ENCODE measurements at places on chromosomes 4 and X.

- no peak for DNase-seq
These were observed 141.8 kb downstream of the RASL11B start for GRCh38 chr4:53003959-53004358.

DNA sequence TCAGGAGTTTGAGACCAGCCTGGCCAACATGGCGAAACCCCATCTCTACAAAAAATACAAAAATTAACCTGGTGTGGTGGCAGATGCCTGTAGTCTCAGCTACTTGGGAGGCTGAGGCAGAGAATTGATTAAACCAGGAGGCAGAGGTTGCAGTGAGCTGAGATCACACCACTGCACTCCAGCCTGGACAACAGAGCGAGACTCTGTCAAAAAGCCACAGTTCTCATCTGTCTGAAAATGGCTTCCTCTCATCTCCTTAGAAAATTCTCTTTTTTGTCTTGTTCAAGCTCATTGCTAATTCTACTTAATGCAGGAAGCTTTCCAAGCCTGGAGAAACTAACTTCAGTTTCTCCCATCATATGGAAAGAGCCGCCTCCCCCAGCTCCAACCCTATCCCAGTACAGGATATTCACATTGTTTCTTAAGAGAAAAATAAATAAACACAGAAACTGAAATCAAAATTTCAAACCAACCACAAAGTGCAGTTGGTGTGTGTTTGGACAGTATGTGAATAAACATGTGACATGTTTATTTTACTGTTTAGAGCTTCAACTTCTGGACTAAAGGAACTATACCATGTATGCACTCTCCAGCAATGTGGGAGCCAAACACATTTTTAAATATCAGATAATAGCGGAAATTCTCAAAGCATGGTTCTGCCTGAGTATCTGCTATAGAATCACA lies 55.0 kb upstream of the GAB1 start:
- DNase-seq, result no peak

GRCh38 chr4:41473176-41473575 lies 64.8 kb upstream of the LIMCH1 start:
- DNase-seq, result no peak

- DNase-seq, result no peak
These were observed 407.1 kb downstream of the HNRNPD start for GRCh38 chr4:81966676-81967075.

GRCh38 chr4:30879855-30880598 lies 159.9 kb downstream of the PCDH7 start:
- no peak for DNase-seq

- no peak for DNase-seq
These were observed 392 bp upstream of the UGT2A3 start for GRCh38 chr4:68951806-68952585.

DNA sequence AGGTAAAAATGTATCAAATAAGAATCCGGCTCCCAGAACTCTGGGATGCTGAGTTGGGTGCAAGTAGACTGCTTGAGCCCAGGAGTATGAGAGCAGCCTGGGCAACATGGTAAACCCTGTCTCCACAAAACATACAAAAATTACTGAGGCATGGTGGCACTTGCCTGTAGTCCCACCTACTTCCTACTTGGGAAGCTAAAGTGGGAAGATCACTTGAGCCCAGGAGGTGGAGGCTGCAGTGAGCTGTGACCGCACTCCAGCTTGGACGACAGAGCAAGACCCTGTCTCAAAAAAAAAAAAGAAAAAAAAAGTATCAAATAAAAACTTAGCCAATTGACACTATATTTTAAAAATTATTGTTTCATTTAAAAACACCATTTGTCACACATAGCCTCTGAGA lies 84.4 kb downstream of the FBXW7 start:
- DNase-seq, result no peak

DNA sequence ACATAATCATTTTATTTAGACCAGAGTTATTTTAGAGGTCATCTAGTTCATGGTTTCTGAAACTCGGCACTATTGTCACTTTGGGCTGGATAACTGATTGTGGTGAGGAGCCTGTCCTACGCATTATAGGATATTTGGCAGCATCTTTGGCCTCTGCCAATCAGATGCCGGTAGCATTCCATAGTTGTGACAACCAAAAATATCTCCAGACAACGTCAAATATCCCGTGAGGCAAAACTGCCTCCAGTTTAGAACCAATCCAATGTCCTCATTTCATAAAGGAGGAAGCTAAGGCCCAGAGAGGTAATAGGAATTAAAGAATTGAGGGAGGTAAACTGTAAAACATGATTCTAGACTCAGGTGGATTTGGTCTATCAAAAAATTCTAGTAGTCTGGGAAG lies 6.1 kb downstream of the ZMAT1 start:
- no peak for DNase-seq

GRCh38 chrX:36388901-36389300 lies 469.4 kb downstream of the CFAP47 start:
- DNase-seq, result no peak

- DNase-seq, result no peak
These were observed 22.2 kb downstream of the PRDM8 start for GRCh38 chr4:80219301-80220025.

DNA sequence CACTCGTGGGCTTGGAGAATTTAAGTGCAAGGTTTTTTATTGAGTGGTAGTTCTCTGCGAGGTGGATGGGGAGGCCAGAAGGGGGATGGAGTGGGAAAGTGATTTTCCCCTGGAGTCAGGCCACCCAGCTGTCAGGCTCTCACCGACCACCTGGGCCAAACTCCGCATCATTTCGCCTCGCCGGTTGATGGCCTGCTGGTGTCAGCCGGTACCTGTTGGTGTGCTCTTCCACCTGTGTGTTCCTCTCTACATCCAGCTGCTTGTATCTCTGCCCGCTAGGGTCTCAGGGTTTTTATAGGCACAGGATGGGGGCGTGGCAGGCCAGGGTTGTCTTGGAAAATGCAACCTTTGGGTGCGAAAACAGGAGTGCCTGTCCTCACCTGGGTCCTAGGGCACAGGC lies 200.9 kb downstream of the DACH2 start:
- DNase-seq, result no peak

DNA sequence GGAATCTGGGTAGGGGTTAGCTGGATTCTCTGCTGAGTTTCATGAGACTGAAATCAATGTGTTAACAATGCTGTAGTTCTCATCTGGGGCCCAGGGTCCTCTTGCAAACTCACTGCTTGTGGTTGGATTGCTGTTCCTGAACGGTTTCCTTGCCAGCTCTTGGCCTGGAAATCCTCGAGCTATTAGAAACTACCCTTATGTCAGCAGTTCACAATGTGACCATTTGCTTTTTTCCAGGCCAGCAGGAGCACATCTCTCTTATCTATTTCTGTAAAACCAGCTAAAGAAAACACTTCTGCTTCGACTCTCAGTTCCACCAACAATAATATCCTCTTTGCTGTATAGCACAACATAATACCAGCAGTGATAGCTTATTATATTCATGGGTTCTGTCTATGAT lies 140.1 kb upstream of the TRAM1L1 start:
- no peak for DNase-seq

DNA sequence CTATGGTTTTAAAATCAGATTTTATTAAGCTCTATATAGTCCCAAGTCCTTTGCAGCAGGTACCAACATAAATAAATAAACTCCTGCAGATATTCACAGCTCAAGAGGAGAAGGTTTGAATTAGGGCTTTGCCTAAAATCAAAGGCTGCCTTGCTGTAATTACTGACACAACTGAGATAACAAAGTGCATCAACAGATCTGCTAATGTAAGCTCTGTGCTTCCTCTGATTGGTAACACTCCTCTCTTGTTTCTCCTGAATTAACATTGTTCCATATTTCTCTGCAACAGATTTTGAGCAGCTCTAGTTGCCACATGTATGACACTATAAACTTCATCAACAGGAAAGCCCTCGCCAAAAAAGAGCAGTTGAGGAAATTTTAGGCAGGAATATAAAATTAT lies 193.6 kb downstream of the SLC39A8 start:
- no peak for DNase-seq

- no peak for DNase-seq
These were observed 12.4 kb upstream of the VEGFC start for GRCh38 chr4:176805155-176805554.

DNA sequence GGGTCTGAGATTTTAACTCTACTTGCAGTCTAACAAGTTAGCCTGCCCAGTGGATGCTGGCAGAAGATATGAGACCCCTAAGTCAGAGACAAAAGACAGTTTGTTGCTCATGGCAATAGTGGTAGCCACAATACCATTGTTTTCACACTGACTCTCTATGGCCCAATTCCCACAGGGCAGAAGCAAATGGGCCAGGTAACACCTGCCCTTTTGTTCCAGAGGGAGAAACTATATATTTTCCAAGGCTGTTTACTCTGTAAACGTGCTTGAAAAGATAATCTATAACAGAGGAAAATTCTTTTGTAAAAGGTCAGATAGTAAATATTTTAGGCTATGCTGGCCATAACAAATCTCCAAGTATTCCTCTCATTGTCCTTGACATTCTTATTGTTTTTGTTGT lies 57.2 kb upstream of the NPNT start:
- no peak for DNase-seq

DNA sequence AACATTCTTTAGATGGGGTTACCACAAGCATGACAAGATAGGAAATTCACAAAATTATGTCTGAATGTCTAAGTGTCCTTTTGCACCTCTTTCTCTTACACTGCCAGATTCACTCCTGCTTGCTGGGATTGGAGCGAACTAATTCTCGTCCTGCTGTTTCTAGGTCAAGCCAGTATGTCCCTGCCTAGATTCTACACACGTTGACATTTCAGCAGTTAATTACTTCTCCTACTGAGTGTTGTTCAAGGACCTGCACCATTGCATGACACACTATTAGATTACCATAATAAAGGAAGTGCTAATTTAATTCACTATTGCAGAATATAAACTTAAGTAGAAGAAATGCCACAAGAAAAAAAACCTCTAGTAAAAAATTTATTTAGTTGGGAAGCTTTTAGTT lies 1911.7 kb downstream of the PCDH7 start:
- no peak for DNase-seq

DNA sequence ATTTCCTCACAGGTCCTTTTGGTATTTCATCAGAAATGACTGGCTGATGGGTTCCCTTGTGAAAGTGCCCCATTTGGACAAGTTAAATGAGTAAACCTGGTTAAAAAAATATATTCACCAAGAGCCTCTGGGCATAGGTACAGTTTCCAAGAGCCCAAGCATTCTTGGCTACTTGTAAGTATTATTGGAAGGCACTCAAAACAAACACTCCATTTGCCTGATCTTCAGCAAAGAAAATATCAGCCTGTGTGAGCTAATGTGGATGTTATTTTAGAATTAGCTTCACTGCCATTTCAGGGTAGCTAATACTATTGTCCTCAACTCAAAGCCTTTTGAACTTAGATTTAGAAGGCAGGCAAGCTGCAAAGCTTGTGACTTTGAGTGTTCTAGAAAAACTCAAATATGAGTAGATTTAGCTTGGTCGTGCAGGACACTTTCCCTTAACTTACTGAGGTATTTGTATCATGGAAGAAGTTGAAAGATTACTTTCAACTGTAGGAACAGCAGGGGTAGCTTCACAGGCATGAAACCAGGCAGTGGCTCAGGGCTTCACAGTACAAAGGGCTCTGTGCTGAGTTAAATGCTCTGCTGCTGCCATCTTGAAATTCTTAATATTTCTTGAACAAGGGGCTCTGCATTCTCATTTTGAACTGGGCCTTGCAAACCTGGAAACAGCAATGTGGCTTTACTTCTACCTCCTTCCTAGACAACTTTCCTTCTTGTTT lies 177.2 kb downstream of the AMELX start:
- DNase-seq, result no peak

DNA sequence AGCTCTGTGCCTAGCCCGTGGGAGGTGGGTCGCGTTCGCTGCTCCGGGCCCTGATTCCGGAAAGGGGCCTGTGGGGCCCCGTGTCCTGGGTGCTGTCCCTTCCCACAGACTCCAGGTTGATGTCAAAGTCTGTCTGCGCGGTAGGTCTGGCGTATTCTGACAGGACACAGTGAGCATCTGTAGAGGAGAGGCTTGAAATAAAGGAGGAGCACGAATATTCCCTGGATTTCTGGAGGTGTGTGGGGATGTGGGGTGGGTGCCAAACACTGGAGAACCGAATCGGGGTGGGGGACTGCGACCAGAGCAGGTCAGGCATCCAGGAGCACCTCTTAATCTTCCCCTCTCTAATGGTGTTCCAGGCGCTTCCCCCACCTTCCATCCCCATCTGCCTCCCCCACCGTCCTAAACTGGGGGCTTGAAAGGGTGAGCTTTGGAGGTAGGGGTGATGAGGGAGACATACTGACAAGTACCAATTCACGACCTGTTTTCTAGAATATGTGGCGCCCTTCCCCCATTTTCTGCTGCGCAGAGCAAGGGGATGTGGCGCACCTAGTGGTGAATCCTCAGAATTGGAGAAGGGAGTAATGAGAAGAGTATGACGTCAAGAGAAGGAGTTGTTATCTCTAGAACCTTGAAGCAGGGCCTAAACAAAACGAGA lies 877 bp downstream of the GPRASP1 start:
- no peak for DNase-seq

DNA sequence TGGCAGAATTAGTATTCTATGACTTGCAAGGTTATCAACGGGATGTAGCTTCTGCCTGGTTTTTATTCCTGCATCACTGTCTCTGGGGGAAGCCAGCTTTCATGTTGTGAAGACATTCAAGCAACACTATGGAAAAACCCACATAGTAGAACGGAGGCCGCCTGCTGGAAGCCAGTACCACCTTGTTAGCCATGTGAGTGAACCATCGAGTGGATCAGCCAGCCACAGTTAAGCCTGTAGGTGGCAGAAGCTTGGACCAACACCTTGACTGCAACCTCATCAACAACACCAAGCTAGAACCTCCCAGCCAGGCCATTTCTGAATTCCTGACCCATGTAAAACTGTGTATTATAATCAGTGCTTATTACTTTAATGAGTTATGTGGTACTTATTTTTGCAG lies 538.2 kb downstream of the KCNIP4 start:
- no peak for DNase-seq

DNA sequence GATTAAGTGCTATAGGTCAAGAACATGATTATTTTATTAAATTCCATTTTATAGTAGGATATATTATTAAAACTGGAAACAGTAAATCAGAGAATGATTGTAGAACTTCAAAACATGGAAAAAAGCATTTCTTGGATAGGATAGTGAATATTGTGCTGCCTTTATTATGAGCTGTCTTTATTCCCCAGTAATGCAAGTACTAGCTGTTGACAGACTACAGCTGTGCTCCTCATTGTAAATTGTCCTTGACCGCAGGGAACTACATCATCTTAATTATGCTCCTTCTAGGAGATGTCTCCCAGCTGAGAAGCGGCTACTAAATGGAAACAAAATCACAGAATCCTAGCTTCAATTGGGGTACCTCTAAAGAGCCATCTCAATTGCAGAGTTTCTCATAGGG lies 1457.2 kb upstream of the PCDH7 start:
- DNase-seq, result no peak

DNA sequence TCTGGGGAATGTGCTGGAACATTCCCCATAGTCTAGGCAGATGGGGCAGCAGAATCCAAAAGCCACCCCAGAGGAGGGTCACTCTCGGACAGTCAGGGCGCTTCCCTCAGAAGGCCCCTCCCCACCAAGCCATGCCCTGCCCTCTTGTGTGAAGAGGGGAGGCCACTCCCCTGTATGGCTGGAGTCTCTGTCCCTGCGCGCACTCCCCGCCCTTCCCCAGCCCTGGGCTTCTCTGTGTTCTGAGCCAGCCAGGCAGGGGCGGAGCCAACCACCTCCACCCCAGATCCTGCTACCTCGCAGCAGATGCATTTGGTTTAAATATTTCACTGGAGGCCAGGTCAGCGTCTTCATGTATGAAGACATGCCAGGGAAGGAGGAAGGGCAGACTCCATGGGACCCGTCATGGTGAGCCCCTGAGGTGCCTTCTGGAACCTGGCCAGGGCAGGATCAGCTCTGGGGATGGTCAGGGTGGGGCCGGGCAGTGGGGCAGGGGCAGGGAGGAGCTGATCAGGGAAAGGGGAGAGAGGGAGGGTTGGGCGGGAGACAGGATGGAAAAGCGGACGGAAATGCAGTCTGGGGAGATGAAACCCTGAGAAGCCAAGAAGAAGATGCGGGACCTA lies 107.3 kb downstream of the ADRA2C start:
- DNase-seq, result no peak

All from forelimb muscle (tissue), 1 donor.